ENCODE measurements at places on chromosomes 1 and 21.

DNA sequence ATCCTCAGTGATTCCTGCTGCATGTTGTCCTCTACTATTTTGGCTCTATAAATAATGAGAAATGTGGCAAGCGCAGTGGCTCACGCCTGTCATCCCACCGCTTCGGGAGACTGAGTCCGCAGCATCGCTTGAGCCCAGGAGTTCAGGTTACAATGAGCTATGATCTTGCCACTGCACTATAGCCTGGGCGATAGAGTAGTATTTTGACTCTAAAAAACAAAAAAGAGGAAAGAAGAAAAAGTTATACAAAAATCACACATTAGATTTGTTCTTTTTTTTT is 756 bp upstream of the SLC25A44 start:
- DNase-seq: no peak

DNA sequence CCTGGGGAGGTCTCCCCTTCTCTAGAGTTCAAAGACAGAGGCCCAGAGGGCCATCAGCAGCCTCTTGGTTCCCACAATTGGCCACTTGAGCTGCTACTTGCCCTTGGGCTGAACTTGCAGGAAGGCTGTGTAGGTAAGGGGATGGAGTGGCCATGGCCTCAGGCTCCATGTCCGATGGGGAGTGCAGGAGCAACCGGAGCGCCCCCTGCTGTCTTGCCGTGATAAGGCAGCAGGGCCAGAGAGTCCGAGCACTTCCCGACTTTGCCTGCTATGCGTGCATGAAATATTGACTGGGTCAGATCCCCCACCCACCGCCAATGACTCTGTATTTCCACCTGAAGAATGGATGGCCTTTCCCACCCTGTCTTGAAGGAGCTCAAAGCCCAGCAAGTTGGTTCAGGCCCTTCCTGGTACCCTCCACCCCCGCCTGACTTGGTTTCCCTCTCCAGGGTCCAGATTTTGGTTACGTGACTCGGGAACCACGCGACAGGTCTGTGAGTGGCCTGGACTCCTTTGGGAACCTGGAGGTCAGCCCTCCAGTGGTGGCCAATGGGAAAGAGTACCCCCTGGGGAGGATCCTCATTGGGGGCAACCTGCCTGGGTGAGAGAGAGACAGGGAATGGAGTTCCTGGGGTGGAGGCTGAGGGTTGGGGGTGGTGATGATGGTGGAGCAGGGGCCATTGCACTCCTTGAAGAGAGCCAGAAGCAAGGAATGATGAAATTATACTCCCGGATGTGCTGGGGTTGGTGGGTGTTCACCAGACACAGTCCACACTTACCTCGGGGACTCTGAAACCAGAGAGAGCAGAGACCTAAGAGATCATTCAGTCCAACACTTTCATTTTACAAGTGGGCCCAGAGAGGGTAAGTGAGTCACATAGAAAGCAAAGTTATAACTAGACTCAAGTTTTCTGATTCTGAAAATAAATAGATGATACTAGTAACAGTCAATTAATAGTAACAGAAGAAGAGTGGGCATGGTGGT is 25.6 kb downstream of the PADI3 start:
- DNase-seq: no peak

- no peak for DNase-seq
These were observed 8.7 kb upstream of the DUSP12 start for GRCh38 chr1:161740921-161741320.

- no peak for DNase-seq
These were observed 105.6 kb downstream of the ERG start for GRCh38 chr21:38392661-38393060.

DNA sequence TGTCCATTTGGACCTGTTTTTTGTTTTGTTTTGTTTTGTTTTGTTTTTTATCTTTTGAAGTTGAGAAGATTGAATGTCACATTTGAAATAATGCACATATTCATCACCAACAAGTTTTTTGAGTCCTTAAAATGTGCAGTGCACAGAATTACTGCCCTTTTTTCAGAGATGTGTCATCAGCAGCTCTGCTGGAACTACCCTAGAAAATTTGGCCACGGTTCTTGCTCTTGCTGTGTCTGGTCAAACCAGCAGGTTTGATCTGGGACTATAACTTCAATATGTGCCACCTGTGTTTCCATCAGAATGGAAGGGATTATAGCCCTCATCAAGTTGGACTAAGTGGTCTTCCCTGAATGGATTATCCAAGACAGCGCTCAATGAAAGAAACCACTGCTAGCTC is 24.1 kb upstream of the CNN3 start:
- DNase-seq: no peak

DNA sequence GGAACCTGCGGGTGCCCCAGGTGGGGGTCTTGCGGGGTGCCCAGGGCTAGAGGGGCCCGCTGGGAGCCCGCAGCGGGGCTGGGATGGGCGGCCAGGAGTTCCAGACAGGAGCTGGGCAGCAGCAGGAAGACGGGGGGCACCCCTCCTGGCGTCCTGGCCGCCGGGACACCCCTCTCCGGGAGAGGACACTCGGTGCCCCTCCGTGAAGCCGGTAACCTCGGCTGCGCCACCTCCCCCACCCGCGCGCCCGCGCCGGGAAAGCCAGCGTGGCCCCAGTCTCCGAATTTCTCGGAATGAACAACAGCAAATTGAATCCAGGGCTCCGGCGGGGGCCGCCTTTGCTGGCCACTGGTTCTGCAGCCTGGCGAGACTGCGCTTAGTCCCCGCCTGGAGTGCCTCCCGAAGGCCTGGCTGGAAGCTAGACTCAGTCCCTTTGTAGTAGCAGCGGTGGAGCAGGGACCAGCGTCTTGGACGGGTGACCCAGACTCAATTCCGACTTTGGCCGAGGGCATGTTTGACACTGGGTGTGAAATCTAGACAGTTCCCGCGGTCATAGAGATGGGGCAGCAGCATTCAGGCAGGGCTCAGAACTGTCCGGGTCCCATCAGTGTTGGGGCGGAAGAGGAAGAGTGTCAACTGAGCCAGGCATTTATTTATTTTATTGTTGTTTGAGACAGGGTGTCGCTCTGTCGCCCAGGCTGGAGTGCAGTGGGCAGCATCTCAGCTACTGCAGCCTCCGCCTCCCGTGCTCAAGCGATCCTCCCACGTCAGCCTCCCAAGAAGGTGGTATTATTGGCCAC is 773 bp downstream of the IFNGR2 start:
- no peak for DNase-seq

GRCh38 chr1:107895403-107896191 is 69.4 kb downstream of the VAV3 start:
- DNase-seq: no peak

- DNase-seq: no peak
These were observed 24.9 kb upstream of the APCS start for GRCh38 chr1:159562680-159563079.
